ENCODE measurements at places on chromosomes 4 and X.

GRCh38 chr4:142414366-142414990 lies 431.6 kb downstream of the INPP4B start:
- no peak for DNase-seq

GRCh38 chr4:183637461-183637860 lies 21.5 kb downstream of the RWDD4 start:
- DNase-seq = no peak

GRCh38 chr4:98383431-98384106 lies 122.4 kb downstream of the RAP1GDS1 start:
- DNase-seq = no peak

DNA sequence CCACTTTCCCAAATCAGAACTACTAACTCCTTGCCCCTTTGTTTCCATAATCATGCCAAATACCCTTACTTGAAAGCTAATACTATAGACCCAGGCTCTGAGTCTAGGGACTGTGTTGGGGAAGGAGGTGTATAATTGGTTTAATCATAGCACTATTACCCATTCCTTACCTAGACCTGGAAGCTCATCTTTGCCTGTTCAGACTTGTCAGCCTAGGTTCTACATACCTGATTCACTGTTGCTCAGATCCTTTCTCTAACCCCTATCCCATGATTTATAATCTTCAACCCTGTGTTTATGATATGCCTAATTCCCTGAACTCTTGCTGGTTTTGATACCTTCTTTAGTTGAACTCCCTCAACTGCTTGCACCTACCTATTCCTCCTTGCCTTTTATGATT lies 123.1 kb upstream of the GRIA3 start:
- DNase-seq = no peak

- no peak for DNase-seq
Observed at GRCh38 chrX:18887825-18888212, 96.1 kb downstream of the PHKA2 start.

GRCh38 chr4:153748378-153748777 lies 11.4 kb downstream of the RNF175 start:
- DNase-seq = no peak

GRCh38 chrX:150361070-150361776 lies 1.9 kb upstream of the MAMLD1 start:
- DNase-seq = no peak

DNA sequence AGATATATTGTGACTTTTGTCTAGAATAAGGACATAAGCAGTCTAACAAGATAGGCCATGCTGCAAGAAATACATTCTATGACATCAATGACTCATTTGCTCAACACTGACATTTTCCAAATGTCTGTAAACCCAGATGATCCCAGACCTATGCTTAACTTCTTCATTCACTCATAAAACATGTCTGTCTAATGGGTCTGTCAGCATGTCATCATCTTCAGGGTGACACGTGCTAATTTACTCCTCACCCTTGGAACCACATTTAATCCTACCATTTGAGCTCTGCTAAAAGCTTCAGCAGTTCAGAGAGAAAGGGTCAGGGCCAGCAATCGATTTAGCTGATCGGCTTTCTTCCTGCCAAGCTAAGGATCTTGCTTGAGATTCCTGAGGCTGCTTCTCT lies 109.4 kb upstream of the MAP3K15 start:
- DNase-seq = no peak

DNA sequence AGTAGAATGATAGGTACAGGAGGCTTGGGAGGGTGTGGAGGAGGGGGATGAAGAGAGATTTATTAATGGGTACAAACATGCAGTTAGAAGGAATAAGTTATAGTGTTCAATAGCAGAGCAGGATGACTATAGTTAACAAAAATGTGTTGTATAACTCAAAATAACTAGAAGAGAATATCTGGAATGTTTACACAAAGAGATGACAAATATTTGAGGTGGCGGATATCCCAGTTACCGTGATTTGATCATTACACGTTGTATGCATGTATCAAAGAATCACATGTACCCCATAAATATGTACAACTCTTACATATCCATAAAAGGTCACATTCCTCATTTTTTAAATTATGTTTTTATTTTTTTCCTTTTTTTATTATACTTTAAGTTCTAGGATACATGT lies 456.6 kb downstream of the MAGEB5 start:
- DNase-seq = no peak

- peak; percentile 9 for DNase-seq
Observed at GRCh38 chrX:72620550-72621145, 48.0 kb upstream of the HDAC8 start.

- no peak for DNase-seq
Observed at GRCh38 chr4:140701071-140701470, 55.1 kb downstream of the TBC1D9 start.

- DNase-seq = no peak
Observed at GRCh38 chr4:140174543-140174942, 20.6 kb upstream of the MAML3 start.

GRCh38 chr4:48898733-48899431 lies 7.7 kb downstream of the OCIAD2 start:
- DNase-seq = no peak

DNA sequence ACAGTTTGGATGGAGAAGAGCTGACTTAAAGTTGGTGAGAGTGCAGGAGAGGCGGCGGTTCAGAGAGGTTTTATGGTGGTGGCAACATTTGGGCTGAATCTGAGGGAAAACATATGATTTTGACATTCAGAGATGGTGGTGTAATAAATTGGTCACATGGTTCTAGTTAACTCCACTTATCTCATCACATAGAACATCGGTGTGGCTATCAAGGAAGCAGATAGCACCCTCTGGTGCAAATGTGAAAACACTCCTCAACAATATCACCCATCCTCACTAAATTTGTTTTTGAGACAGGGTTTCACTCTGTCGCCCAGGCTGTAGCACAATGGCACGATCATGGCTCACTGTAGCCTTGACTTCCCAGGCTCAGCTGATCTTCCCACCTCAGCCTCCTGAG lies 28.8 kb downstream of the SUPT20HL2 start:
- DNase-seq = no peak

DNA sequence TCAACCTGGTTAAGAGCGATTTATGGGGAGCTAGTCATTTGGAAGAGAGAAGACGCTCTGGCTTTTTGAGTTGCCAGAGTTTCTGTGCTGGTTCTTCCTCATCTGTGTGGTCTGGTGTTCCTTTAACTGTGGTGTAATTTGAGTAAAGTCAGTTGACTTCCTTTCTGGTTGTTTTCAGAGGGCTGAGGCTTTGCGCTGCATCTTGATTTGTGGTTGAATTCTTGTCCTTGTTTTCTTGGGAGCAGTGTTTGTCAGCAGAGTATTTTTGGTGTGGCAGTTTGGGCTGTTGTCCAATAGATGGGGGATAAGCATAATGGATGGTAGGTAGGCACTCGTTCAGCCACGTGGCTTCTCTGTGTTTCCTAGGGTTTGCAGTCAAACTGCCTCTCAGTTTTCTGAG lies 2143.2 kb upstream of the TENM3 start:
- no peak for DNase-seq

DNA sequence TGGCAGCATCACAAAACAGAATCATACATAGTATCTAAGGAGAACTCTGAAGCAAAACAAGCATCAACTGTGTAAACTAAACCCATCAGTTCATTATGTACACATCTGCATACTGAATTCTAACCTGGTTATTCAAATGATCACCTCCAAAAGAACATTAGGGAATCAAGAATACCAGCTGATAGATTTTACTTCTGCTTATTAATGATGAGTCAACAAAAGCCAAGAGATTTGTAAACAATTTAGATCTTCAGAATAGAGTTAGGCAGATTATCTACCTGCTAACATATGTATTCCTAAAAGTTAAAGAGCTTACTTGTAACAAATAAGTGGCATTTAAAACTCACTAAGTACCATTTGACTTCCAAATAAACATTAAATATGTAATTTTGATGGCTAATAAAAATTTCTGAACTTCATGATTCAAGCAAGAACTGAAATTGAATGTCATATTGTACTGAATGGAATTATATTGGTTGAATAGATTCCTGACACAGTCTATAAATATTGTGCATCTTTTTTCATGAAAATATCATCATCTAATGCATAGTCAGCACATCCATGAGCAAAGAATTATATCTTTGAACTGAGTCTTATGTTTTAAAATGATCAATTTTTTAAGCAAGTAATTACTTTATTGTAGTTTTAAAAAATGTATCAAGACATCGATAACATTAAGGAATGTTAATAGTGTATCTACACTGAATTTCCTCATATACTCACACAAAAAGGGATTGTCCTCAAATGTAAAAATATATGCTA lies 470.5 kb downstream of the GRXCR1 start:
- no peak for DNase-seq

GRCh38 chr4:105710012-105710600 lies 1.5 kb downstream of the GSTCD start:
- DNase-seq = no peak

DNA sequence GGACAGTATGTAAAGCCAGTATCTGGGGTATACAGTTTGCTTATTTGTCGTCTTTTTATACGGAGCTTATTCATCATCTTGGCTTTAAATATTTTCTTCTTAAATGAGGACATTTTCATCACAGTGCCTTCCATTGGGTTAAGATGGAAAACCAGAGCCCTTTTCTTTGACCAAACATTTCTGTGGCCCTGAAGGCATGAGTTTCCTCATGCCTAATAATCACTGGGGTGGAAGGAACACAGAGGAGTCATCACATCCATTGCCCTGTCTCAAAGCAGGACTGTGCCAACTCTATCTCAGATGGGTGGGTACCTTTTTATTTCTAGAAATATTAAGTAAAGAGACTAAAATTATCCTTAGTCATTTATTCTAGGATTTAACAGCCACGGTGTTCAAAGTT lies 40.0 kb downstream of the CHRDL1 start:
- no peak for DNase-seq

DNA sequence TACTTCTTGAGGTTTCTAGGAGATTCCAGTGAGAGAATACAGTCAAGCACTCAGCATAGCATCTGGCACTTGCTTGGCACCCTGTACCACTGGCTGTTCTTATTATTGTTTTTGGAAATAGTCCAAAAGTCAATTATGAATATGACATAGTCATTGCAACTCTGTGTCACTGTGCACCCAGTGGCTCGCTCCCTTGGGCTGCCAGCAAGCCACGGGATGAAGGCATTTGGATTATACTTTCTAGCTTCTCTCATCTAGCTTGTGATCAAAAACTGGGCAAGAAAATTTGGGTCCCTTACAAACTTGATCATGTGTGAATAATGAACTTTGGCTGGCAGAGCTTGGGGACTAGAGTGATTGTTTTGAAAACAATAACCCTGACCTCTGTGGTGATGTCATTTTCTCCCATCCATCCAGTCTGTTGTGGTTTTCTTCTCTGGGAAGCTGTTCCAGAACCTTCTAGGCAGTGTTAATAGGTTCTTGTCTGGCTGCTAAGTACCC lies 32.7 kb upstream of the LIMCH1 start:
- DNase-seq = no peak

- no peak for DNase-seq
Observed at GRCh38 chrX:77742788-77743476, 43.1 kb downstream of the ATRX start.
